Liver (tissue), 10 donors: ENCODE measurements at places on chromosomes 3 and 15.

GRCh38 chr3:150765949-150766720 is 3.2 kb upstream of the SIAH2 start:
- no peak for DNase-seq

GRCh38 chr3:57890874-57891273 is 117.3 kb upstream of the FLNB start:
- no peak for DNase-seq

- DNase-seq: no peak
Observed at GRCh38 chr3:157151627-157152026, 8.3 kb downstream of the CCNL1 start.

DNA sequence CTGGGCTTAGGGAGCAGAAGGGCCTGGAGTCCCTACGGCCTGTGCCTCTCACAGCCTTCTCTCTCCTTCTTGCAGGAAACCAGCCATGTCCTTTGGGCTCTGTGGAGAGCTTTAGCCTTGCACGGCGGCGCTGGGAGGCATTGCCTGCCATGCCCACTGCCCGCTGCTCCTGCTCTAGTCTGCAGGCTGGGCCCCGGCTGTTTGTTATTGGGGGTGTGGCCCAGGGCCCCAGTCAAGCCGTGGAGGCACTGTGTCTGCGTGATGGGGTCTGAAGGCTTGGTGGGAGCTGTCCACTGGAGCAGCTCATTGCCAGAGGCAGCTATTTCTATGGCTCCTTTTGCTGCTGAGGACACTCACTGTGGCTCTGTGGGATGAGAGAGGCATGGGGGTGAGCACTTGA is 4.1 kb downstream of the KLHDC8B start:
- no peak for DNase-seq

- DNase-seq: no peak
Observed at GRCh38 chr3:39505866-39506742, 38.6 kb downstream of the MOBP start.

DNA sequence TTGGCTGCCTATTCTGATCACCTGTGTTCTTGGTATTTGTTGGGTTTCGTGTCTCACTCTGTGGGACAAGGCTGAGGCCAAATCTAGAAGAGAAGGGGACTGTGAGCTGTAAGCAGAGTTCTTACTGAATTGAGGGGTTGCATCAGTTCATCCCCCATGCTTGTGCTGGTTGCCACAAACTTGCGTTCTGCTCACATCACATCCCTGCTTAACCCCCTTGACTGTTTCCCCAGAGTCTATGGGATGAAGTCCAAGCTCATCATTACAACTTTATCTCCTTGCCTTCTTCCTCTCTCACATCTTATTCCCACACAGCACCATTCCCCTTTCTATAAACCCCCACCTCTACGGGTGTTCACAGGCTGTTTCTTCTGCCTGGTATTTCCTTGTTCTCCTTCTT is 143.8 kb upstream of the ABHD17C start:
- no peak for DNase-seq

GRCh38 chr15:74184582-74185091 is 11.1 kb downstream of the ISLR start:
- DNase-seq: no peak

GRCh38 chr3:36678216-36679013 is 85.9 kb downstream of the DCLK3 start:
- DNase-seq: no peak

DNA sequence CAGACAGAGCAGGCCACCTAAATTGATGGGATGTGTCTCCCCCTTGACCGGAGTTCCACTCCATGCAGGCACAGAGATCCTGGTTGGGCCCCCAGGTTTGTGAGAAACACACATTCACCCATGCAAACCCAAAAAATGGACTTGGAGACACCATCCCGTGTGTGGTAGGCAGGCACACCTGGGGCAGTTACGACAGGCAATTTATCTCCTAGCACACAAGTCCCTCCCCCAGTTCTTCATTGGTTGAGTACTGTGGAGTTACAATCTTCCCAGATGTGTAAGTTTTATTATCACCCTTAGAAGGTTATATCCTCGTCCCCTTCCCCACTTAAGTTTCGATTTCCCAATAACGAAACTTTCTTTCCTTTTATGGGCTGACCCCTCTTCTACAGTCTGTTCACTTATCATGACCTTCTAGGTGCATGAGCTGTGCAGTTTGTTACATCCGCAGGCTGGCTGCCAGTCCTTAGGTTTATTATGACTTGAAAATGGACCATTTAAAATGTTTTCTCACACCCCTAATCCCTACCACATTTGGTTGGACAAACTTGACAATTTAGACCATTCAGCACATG is 27.3 kb downstream of the ARL8B start:
- DNase-seq: no peak

DNA sequence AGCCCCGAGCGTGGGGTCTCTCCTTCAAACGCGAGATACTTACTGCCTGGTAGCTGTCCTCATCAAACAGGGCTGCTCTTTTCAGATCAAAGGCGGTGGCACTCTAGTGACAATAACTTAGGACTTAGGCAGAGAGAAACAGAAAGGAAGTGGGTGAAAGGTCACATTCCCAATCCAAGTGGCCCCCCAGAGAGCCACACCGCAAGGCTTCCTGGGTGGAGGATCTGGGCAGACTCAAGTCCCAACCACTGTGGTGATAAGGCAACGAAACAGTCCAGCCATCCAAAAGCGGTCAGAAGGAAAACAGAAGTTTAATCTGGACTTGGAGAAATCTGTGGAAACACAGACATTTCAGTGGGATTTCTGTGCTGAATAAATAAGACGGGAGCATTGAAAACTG is 227.2 kb downstream of the ADAMTS17 start:
- DNase-seq: no peak

DNA sequence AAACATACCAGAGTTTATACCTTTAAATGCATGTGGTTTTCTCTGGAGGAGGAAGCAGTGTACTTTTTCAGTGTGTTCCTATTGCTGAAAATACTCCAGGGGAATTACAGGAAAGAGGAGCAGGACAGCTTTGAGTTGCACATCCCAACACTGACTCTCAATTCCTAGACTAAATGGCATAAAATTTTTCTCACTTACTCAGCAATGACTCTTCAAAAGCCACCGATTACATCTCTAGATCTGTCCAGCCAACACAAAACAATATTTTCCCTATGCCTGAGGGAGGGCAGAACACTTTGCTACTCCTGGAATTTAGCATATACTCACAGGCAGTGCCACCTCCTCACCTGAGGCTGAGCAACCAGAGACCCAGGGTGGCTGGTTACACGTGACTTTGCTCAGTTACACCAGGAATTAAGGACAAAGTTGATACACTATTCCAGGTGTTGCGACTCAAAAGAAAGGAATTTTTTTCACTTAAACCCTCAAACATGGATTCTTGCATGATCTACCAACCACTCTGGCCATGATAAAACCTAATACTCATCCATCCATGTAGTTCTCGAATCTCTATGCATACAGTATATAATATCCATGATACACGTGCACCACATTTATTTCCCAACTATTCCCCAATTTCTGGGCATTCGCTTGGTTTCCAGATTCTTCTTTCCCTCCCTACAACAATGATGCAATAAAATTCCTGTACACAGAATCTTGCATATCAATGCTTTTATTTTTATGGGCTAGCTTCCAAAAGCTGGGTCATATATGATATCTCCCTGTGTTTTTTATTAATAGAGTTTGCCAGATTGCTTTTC is 194.6 kb downstream of the THRB start:
- DNase-seq: no peak
